ENCODE measurements at places on chromosomes 3 and 15.
A peak's percentile ranks its signal among the peaks of the same experiment; 100 is the strongest.

DNA sequence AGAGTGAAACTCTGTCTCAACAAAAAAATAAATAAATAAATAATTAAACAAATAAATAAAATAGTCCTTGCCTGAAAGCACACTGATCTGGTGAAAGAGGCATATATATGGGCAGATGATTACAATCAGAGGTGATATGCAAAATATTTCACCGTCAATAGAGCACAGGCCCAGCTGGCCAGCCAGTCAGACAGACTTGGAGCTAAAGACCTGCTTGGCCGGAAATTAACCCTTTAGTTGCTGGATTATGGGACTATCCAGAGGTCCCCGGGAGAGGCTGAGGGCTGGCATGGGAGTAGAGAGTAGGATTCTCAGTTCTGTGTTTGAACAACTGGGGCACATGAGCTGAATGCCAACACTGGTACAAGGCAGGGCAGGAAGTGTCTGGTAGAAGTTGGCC, 59.1 kb upstream of the CTNNB1 start:
- DNase-seq = no peak

GRCh38 chr3:192194085-192194484, 533.3 kb downstream of the FGF12 start:
- no peak for DNase-seq

- DNase-seq = no peak
Observed at GRCh38 chr15:81333363-81333762, 9.4 kb upstream of the STARD5 start.

- no peak for DNase-seq
Observed at GRCh38 chr15:89446255-89446891, 50.0 kb downstream of the RHCG start.

DNA sequence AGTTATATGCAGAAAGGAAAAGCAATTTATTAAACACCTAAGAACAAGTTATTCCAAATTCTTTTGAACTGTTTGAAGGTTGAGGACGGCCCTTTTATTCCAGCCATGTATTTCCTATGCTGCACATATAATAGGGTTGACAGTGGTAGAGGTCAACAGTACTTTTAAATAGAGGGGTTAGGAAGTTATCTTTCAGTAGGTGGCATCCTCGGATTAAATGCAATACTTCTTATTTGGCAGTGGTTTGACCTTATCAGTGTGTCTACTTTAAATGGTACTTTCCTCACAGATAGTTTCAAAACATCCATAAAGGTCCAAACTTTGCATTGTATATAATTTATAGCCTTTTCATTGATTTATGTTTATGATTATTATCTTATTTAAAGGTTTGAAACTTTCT, 558.7 kb downstream of the TUSC7 start:
- no peak for DNase-seq

- no peak for DNase-seq
Observed at GRCh38 chr3:66394019-66394752, 106.6 kb downstream of the LRIG1 start.

GRCh38 chr15:83445643-83446042, 1.5 kb upstream of the SH3GL3 start:
- DNase-seq = no peak

- DNase-seq = no peak
Observed at GRCh38 chr15:57595011-57595866, 3.5 kb downstream of the MYZAP start.

- no peak for DNase-seq
Observed at GRCh38 chr3:64140651-64141050, 84.6 kb downstream of the PRICKLE2 start.

- peak; percentile 13 for DNase-seq
Observed at GRCh38 chr3:126147147-126147931, 33.0 kb downstream of the ALDH1L1 start.

- DNase-seq = peak; percentile 10
Observed at GRCh38 chr3:195186041-195186709, 84.8 kb downstream of the XXYLT1 start.

DNA sequence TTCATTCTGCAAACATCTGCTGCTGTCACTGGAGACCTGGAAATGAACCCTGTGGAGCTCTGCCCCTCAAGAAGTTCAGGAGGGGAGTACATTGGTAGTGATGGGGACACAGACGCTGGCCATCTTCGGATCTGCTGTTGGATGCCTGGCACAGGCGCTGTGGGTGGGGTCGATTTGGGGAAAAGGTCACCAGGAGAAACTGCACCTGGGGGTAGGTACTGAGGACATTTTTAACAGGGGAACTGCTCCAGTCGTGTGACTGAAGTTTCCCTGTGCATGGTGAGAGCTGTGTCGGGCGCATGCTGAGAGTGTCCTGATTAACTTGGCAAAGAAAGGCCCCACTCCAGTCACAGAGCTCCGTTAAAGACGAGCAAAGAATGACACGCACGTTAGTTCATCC, 3.4 kb downstream of the UROC1 start:
- no peak for DNase-seq

DNA sequence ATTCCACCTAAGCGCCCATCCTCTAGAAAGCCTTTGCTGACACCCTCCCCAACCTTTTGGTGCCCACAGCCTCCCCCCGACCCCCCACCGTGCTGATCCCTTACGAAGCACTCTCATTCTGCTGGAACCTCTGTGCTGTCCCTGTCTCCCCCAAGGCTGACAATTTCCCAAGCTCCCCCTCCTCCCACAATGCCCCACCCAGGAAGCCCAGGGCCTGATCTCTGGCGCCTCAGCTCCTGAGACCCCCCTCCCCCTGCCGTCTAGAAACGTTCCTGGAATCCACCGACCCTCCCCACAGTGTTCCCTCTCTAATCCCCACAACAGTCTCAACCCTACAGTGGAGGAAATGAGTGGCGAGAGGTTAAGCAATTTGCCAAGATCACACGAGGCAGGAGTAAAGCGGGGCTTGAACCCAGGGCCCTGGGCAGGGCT, 18.3 kb downstream of the MYL3 start:
- no peak for DNase-seq

- no peak for DNase-seq
Observed at GRCh38 chr3:134614955-134615354, 35.9 kb downstream of the KY start.

GRCh38 chr15:100602823-100603393, 519 bp downstream of the ASB7 start:
- no peak for DNase-seq

GRCh38 chr15:59388670-59389069, 16.0 kb upstream of the MYO1E start:
- peak; percentile 60 for DNase-seq

GRCh38 chr15:78301828-78302227, 2.4 kb upstream of the SKIC8 start:
- DNase-seq = no peak

DNA sequence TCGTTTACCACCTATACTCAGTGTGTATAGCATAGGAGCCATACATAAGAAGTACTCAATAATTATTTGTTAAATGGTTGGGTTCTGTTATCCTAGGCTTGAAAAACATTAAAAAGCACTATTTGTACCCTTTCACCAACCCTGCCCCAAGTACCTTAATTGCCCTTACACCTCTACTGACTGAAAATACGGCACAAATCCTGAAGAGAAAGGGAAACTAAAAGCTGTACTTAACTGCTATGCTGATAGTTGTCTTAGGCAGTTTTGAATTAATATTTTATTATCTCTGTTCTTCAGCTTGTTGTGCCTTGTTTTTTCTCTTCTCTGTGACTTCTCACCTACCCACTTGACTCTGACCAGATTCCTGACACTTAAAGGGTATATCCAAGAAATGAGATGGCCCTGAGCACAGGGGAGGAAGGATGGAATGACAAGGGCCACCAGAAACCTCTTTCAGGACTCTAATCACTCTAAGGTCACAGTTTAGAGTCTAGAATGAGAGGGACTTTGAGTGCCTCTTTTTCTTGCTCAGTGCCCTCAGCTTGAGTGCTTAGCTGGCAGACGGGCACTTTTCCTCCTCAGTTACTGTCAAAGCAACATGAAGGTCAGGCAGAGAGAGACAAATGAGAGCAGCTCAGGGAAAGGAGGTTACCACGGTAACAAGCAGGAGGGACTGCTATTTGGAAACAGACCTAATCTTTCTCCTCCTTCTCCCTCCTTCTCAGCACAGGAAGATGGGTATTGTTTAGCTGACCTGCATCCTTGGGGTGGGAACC, 136.5 kb downstream of the ZNF609 start:
- no peak for DNase-seq

DNA sequence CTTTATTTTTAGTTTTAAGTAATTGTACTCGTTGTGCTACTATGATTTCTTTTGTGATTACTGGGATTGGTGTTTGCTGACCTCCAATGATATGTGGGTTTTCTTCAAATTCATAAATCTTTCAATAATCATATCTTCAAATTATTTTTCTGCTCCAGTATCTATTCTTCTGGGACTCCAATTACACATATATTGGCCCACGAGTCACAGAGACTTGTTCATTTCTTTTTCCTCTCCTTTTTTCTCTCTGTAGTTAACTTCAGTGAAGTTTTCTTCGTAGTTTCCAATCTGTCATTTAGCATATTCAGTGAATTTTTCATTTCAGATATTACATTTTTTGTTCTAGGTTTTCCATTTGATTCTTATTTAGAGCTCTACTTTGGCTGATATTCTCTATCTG, 21.4 kb downstream of the RFX7 start:
- no peak for DNase-seq

- no peak for DNase-seq
Observed at GRCh38 chr3:194005930-194006501, 129.9 kb upstream of the HES1 start.

- DNase-seq = no peak
Observed at GRCh38 chr3:126005951-126006350, 37.0 kb downstream of the ROPN1B start.

DNA sequence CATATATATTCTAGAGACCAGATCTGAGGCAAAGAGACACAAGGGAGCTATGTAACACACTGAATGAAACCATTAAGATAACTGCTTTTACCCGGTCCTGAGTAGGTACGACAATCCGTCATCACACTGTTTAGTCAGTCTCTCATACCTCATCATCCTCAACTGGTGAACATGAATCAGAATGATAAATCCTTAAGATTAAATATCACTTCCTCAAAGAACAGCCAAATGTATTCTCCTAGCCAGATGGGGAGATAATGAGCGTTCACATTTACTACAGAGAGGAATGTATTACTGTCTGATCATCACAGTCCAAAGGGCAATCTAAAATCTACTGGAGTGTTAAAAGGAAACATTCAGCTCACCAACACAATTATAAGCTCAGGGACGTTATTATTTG, 319.4 kb upstream of the STAC start:
- DNase-seq = no peak

DNA sequence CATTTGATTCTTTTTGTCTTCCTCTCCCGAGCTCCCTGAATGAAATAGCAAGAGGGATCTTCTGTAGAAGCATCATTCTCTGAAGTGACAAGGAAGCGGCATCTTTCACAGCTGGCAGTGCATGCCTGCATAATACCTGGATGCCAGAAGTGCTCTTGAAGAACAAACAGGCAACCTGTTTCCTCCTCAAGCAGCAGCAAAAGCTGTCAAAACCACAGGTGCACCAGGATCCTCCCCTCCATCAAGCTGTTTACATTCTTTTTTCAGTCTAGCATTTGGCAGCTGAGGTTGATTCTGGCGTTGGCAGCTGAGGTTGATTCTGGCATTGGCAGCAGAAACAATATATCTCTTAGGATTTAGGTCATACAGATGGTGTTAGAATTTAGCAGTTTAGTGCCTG, 979.0 kb downstream of the TUSC7 start:
- DNase-seq = no peak
